ENCODE measurements at places on chromosomes 3 and 15. TPM values are rescaled to one million over a fixed set of nuclear protein-coding genes. Genes with fewer than 3 reads are reported as not detected.

ZNF502 gene
- total RNA-seq = 2.5 TPM

CELF6 gene
- total RNA-seq = 0.25 TPM

CHRFAM7A gene
- total RNA-seq = 1.2 TPM

AP3B2 gene
- 2.7 TPM for total RNA-seq

GRCh38 chr15:76146812-76147211 lies 87.0 kb downstream of the TMEM266 start:
- no peak for DNase-seq
- H3K4me1 ChIP-seq = peaks cover 12% of the 10 kb centered on the region
- no peaks in the 10 kb centered on the region for H3K36me3 ChIP-seq
- H3K27ac ChIP-seq = no peak overlapping the region
- no peaks in the 10 kb centered on the region for H3K27me3 ChIP-seq
- H3K4me3 ChIP-seq = no peak overlapping the region

GRCh38 chr3:82087958-82088357 lies 326.5 kb upstream of the GBE1 start:
- H3K4me1 ChIP-seq = no peaks in the 10 kb centered on the region
- no peak overlapping the region for H3K4me3 ChIP-seq
- H3K36me3 ChIP-seq = no peaks in the 10 kb centered on the region
- DNase-seq = no peak
- peaks cover 5% of the 10 kb centered on the region for H3K27me3 ChIP-seq

- H3K4me3 ChIP-seq = no peak overlapping the region
- no peaks in the 10 kb centered on the region for H3K4me1 ChIP-seq
- H3K27me3 ChIP-seq = no peaks in the 10 kb centered on the region
- peak; percentile 74 for DNase-seq
- no peak overlapping the region for H3K27ac ChIP-seq
These were observed 26.5 kb upstream of the ERC2 start for GRCh38 chr3:56494679-56495322.

GRCh38 chr3:127967316-127967715 lies 52.3 kb downstream of the KBTBD12 start:
- no peaks in the 10 kb centered on the region for H3K36me3 ChIP-seq
- no peaks in the 10 kb centered on the region for H3K4me1 ChIP-seq
- DNase-seq = no peak

DNA sequence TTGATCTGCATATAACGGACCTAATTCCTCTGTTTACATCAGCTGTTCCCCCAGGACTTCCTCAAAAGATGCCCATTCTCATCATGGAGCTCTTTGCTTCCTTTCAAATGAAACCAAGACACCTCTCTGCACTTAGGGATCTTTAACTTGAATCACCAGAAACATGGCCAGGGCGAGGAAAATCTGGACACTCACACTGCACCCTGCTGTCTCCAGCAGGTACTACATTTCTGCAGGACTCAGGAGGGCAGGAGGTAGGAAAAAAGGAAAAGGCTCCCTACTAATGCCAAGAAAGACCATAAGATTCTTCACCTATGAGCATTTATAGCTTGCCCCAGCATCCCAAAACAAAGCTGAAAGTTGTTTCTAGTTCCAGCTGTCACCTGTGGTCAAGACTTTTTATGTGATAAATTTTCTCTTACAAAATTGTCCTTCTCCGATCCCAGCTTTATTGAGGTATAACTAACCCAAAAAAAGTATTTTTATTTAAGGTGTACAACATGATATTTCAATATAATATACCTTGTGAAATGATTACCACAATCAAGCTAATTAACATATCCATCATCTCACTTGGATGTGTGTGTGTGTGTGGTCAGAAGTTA lies 87.3 kb upstream of the C15orf61 start:
- H3K36me3 ChIP-seq = no peaks in the 10 kb centered on the region
- H3K27ac ChIP-seq = no peak overlapping the region
- no peaks in the 10 kb centered on the region for H3K27me3 ChIP-seq
- DNase-seq = no peak
- no peak overlapping the region for H3K4me3 ChIP-seq

All from pancreas (tissue), 10 donors.